ENCODE measurements at places on chromosomes 2 and 18.

GRCh38 chr2:67581751-67582150, 184.6 kb downstream of the ETAA1 start:
- no peak for DNase-seq

DNA sequence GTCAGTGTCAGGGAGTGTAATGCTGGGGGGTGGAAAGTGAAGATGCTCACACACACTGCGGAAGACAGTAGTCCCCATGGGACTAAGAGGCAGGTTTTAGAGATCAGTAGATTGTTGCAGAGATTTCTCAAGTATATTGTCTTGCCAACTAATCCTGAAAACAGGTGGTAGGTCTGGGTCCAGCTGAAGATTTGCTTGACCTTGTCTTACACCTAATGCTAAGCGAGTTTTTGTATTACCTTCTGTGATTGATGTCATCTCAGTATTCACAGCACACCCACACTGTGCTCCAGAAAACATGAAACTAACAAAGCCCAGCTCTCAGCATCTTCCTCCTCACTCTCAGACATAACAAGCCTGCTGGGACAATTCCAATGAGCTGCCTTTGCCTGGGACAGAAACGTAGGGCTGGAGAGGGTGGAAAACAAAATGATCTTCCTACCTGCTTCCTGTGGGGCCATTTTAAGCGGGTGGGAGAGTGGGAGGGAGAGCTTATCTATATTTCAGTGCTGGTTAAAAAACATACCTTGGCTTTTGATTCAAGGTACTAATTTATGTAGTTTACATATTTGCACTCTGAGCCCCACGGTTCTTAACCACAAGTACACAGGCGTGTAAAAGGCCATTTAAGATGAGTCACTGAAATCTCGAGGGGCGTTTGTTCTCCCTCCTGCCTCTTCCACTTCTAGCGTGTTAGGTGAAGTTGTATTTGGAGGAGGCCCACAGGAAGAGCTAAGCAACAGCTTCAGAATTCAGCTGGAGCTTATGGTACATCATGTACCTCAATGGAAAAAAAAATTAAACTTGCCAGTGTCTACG, 23.1 kb upstream of the RBMS1 start:
- DNase-seq, result no peak

GRCh38 chr2:104794441-104794840, 59.5 kb upstream of the POU3F3 start:
- no peak for DNase-seq

GRCh38 chr2:23492921-23493320, 107.9 kb downstream of the KLHL29 start:
- DNase-seq, result no peak

DNA sequence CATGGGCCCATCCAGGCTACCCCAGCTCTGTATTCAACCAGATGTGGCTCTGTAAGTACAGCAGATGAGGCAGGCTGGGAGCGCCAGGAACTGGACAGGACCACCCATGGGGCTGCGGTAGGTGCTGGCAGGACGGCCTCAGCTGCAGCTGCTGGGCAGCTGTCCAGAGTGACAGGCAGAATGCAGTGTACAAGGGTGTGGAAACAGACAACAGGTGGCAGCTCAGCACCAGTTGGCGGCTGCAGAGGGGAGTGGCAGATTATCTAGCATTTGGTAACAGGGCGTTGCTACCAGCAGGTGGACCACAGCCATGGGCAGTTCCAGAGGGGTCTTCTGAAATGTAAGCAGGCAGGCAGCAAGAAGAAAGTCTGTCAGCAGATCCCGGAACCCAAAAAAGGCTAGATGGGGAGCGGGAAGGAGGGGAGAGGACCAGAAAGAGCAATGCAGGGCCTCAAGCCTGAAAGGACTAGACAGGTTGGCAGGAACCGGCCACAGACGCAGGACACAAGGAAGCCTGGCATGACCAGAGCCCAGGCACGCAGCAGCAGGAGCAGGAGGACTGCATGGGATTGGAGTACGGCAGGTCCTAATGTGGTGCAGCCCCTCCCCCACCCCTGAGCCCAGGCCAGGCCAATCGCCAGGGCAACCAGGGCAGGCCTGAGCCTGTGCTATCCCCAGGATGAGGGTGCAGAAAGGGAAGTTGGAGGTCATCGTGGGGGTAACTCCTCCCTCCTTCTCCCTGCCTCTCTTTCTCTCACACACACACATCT, 24.7 kb downstream of the PKDCC start:
- DNase-seq, result no peak

All from activated T-helper 9 cell treated with anti-CD3 and anti-CD28 coated beads, Interleukin-2, amount 50 U/mL, for 16 hours (primary cell).